Stimulated activated CD4-positive, alpha-beta T cell treated with anti-CD3 and anti-CD28 coated beads, Interleukin-2, amount 100 ng/mL, for 48 hours (primary cell): ENCODE measurements at places on chromosomes 6 and 20.

DNA sequence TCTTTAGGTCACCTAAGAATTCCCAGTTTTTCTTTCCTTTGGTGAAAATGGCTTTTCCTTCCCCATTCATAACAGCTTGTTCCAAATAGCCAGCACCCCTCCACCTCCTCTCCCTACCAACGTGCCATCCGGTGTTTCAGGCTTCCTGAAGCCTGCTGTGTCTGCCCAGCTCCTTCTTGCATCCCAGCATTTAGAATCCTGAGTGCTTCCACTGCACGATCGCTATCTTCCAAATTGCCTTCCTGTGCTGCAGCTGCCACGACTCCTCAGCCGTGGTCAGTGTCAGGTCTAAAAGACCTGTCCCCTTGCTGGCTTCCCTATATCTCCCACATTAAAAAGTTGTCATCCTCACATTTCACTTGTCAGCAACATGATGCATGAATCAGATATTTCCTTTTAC, 550.3 kb upstream of the JARID2 start:
- DNase-seq = no peak

DNA sequence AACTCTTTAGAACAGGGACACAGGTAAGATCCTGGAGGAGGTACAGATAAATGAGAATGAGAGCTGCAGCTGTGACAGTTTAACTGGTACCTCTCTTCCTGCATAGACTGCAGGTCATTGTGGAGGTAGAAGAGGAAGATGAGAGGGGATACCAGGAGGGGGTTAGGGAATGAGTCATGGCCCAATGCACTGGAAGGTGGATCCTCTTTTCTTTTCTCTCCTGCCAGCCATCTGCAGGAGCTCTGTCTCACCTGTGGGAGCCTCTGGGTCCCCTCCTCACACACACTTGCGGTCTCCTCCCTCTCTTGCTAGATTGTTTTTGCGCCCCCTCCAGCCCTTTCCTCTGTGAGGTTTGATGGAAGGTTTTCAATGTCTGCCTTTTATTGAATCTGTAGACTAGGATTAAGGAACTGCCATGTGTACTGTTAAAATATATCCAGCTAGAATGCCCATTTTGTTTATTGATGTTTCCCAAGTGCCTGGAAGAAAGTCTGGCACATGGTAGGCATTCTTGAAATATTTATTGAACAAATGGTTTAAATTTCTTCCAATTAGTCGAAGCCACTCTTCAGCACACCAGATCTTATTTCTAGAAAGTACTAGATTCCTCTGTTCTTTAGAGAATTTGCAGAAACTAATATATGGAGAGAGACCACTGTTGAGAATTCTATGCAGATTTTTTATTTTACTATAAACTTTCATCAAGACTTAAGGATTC, 13.0 kb downstream of the C6orf163 start:
- DNase-seq = no peak

GRCh38 chr6:124769811-124770544, 192.3 kb upstream of the RNF217 start:
- no peak for DNase-seq

DNA sequence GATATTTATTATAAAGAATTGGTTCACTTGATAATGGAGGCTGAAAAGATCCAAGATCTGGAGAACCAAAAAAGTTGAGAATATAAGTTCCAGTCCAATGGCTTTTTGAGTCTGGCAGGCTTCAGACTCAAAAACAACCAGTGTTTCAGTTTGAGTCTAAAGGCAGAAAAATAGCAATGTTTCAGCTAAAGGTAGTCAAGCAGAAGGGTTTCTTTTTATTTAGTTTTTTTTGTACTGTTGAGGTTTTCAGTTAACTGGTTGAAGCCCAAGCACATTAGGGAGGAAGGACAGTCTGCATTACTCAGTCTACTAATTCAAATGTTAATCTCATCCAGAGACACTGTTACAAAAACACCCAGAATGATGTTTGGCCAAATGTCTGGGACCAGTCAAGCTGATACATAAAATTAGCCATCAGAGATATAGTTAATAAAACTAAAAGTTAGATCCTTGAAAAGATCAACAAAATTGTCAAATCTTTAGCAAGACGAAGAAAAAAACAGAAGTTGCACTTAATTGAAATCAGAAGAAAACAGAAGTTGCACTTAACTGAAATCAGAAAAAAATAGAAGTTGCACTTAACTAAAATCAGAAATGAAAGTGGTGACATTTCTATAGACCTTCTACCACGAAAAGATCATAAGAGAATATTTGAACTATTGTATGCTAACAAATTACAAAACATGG, 980.3 kb upstream of the FLRT3 start:
- no peak for DNase-seq

GRCh38 chr20:45115829-45116228, 855 bp upstream of the WFDC5 start:
- no peak for DNase-seq

GRCh38 chr6:30544666-30545272, 11.5 kb downstream of the GNL1 start:
- DNase-seq = no peak

DNA sequence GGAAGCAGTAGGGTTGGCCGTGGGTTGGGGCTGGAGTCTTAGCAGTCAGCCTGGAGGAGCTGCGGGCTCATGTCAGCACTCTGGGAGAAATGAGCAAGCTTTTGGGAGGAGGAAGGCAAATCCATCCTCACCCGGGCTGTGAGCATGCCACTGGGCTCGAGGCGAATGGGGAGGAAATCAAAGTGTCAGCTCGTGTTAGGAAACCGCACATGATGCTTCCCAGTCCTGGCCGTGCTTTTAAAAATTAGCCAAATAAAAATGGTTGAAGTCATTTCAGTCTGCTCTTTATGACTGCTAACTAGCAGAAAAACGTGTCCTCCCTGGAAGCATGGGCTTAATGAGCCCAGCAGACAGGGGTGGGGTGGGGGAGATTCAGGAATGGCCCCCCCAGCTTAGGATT, 98.1 kb downstream of the NFATC2 start:
- DNase-seq = no peak

- DNase-seq = no peak
These were observed 91.9 kb upstream of the LAMP5 start for GRCh38 chr20:9422321-9423057.

DNA sequence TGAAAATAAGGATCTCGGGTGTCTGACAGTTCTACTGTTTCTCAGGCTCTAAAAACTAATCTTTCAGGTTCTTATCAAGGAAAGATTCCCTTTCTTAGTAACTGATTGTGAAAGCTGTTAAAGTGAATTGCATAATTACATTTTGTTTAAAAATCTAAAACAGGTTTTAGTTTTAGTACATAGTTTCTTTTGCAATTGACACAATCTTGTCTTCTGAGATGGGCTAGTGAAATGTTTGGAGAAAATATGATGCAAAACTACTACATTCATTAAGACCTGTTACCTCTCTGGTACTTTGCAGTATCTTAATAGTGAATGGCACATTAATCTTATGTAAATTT, 298.4 kb downstream of the UTRN start:
- DNase-seq = no peak

- no peak for DNase-seq
These were observed 48.6 kb downstream of the TOMM6 start for GRCh38 chr6:41836022-41836659.

GRCh38 chr6:37016995-37017394, 11.5 kb downstream of the FGD2 start:
- DNase-seq = no peak

DNA sequence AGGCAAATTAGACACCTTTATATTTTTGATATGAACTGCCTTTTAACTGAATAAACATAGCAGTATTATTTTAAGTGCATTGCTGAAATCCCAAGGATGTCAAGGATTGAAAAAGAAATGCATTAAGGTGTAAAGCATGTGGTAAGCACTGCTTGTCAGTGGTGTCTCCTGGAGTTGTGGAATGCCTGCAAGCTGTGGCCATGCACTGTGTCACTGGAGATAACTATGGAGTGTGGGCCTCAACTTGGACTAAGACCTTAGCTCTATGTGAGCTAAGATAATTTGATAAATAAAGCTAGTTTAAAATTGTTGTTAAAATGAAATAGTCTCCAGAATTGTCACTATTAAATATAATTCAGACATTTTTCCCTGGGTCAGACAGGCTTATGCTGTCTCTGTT, 156.6 kb upstream of the OPRM1 start:
- DNase-seq = no peak

DNA sequence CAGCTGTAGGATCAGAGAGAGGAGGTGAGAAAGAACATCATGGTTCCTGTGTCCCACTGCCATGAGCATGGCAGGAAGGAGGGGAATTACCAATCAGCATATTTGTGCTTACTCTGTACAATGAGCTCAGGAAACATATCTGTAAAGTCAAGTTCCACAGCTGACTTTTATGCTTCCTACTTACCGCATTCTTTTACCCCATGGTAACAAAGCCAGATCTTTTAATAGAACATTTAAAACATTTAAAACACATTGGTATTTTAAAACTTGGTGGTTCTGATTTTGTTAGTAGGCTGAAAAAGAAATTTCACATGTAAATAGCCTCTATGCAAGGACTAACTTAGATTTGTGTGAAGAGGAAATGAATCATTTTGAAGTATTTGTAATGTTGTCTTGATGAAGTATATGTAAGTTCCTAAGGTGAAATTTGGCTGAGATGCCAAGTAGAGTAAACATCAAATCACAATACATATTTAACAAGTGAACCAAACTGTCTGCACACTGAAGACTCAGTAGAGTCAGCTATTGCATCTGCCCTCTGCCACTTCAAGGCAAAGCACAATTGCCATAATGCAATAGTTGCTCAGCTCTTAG, 114.7 kb downstream of the GJA10 start:
- no peak for DNase-seq

GRCh38 chr20:33450867-33451266, 7.3 kb upstream of the SNTA1 start:
- no peak for DNase-seq

GRCh38 chr20:58264271-58264670, 35.8 kb upstream of the ANKRD60 start:
- no peak for DNase-seq

DNA sequence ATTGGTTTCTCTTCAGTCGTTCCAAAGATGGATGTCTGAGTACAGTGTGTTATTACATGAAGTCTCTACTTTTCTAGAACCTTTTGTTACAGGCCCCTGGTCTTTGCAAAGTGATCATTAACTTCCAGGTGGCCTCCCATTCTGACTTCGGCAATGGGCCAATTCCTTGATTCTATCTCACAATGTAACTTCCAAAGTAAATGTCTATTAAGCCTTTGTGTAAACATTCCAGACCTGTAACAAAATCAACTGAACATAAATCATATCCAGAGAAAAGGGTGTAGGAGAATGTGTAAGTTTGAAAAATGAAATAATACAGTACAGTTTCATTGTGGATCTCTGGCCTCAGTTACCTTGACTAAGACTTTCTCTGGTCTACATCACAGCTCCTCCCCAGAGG, 187.8 kb upstream of the JAG1 start:
- DNase-seq = no peak

DNA sequence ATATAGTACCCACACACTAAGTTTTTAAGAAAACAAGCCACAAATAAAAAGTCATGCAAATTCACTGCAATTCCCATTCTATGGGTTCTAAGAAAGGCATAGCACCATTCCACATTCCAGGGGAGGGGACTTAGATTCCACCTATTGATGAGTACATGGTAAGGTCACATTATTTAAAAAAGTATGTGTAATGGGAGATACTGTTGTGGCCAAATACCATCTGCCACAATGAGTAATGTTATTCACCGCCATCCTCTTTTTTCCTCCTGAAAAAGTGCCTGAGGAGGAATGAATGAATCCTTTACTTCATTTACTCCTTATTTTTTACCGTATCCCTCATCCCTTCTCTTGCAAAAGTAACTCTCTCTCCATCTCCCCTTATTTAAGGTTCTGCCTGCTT, 27.0 kb upstream of the ADGRF1 start:
- no peak for DNase-seq

DNA sequence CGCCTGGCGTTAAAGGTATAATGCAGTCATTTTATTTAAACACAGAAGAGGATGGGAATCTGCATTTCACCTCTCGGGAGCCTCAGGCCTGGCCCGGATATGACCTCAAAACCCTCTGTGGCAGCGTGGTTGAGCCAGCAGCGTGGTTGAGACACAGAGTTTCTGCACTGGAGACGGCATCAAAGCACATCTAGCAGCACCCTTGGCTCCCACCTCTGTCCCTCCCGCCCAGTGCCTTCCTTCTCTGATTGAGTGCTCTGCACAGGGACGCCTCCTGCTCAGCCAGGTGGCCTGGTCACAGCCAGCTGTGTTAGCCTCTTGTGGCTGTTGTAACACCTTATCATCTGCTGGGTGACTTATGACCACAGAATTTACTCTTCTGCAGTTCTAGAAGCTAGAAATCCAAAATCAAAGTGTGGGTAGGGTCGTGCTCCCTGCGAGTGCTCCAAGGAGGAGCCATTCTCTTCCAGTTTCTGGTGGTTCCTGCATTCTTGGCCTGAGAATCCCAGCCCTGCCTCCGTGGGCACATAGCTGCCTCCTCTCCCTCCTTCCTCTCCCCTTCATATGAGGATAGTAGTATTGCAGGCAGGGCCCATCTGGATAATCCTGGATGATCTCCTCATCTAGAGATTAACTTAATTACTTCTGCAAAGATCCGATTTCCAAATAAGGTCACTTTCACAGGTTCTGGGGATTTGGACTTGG, 156.7 kb downstream of the SYCP2 start:
- DNase-seq = no peak

DNA sequence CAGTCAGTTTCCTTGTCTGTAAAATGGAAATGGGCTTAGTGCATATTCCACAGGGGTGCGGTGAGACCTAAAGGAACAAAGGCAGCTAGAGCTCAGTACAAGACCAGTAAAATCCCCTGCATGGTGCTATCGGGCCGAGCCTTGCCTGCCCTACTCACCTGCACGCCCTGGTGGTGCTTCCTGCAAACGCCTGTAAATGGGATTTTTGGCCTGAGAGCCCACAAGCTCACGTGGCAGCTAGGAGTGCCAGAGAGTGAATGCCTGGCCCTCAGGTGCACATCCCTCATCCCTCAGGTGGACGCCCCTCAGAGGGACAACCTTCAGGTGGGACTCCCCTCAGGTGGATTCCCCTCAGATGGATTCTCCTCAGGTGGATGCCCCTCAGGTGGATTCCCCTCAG, 48.0 kb upstream of the VSX1 start:
- no peak for DNase-seq

GRCh38 chr20:24420567-24420966, 48.9 kb upstream of the SYNDIG1 start:
- no peak for DNase-seq

- no peak for DNase-seq
These were observed 495.2 kb downstream of the PREX1 start for GRCh38 chr20:48332555-48332954.
